ENCODE measurements at places on chromosomes 12 and 14.

GRCh38 chr12:23576372-23576771 lies 373.1 kb downstream of the SOX5 start:
- no peak for DNase-seq

- no peak for DNase-seq
These were observed 113.3 kb upstream of the SOX5 start for GRCh38 chr12:24062642-24063245.

GRCh38 chr14:105043641-105044040 lies 21.6 kb downstream of the GPR132 start:
- DNase-seq: no peak

- no peak for DNase-seq
These were observed 1.4 kb upstream of the HOXC6 start for GRCh38 chr12:54026640-54027441.

DNA sequence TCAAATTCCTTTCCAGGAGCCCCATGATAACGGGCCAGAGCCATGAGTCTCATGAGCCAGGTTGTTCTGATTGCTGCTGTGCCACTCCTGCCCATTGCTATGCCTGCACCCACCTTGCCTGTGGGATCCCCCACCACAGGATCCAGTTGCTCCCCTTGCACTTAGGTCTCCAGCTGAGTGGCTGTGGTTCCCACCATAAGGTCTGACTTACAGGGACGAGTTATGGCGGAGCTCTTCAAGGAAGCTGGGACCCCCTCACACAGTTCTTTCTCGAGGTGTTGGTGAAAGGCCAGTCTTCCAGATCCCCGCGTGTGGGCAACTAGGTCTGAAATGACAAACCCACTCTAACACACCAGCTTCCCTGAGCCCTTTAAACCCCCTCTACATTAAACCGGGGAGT lies 111.9 kb upstream of the C14orf180 start:
- no peak for DNase-seq

GRCh38 chr12:102946042-102946441 lies 11.4 kb upstream of the ASCL1 start:
- DNase-seq: no peak

- DNase-seq: no peak
These were observed 799 bp downstream of the ZNF219 start for GRCh38 chr14:21097636-21098075.

DNA sequence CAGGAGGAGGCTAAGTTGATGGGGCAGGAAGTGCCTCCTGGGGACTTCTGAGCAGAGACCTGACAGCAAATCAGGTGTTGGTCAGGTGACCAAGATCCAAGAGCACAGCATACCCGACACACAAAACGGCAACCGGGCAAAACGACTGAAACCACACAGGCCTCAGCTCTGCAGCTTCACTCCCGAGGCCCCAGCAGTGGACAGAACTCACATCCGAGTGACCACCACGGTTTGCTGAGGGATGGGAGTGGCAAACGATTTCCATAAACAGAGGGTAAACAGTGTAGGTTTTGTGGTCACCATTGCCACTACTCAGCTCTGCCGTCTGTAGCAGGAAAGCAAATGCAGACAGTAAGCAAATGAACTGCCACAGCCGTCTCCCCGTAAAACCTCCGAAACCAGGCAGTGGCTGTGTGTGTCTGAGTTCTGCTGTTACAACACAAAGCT lies 14.4 kb downstream of the CHFR start:
- no peak for DNase-seq

DNA sequence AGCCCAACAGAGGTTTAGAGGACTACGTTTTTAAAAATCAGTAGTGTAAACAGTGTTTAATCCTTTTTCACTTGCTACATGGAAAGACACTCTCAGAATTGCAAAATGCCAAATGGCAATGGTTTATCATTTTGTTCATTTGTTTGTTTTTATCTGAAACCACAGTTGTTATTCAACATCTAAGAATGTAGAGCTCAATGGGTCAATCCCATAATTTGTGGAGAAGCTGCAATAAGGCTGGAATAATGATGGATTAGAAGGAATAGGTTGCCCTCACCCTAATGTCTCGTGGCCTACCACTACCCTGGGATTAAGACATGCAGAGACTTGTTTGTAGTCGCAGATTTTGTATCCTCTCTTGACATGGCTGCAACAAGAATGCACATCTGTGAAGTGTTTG lies 115.7 kb downstream of the LLPH start:
- no peak for DNase-seq

- no peak for DNase-seq
These were observed 113.1 kb downstream of the NCOR2 start for GRCh38 chr12:124454352-124454725.

DNA sequence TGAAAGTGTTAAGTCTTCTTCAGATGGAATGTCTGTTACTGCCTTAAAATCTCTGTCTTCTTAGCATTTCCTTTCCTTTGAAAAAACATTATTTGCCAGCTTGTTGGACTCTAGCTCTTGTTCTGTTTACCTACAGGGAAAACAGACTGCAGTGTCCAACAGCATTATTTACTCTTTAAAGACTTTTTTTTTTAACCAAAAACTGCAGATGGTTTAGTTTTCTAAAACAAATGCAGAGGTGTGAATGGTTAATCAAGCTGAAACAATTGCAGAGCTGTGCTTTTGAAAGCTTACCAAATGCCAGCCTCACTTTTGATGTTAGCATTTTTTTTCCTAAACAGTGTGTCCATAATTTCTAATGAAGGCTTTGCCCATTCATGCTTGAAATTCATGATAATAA lies 323.3 kb downstream of the TMEM117 start:
- DNase-seq: no peak

- no peak for DNase-seq
These were observed 98.1 kb upstream of the FGD4 start for GRCh38 chr12:32301216-32301615.

- DNase-seq: no peak
These were observed 24.5 kb downstream of the ERG28 start for GRCh38 chr14:75636100-75636692.

GRCh38 chr14:30757082-30757481 lies 117.3 kb upstream of the COCH start:
- DNase-seq: no peak

DNA sequence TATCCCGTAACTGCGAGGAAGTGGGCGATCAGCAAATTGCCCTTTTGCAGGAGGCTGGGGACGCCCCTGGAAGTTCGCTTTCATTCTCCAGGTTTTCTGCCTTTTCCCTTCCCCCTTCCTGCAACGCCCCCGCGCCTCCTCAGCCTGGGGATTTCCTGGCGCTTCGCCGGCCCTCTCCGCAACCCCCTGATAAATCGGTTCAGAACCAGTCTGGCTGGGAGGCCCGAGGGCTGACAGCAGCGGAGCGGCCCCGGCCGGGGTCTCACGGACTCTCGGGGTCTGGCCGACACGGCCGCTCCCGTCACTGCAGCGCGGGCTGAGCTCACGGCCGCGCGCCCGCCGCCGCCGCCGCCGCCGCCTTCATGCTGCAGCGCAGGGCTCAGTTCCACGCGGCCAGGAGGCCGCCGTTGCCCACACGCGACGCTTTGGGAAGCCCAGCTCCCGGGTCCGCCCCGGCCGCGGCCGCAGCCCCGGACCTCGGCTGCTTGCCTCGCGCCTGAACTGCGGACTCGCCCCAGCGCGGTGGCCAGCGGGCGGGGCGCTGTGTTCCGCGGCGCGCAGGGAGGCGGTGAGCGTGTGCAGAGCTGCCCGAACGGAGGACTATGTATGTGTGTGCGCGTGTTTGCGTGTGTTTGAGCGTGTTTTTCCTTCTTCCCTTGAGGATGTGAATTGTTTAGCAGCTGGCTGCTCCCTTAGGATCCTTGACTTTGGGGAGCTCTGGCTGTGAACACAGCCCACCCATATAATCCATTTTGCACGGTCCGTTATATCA lies at the start of gene LRFN5:
TSS of gene LRFN5 (plus strand) at position 345 of the 772 bp plus-strand sequence.
- DNase-seq: no peak

- DNase-seq: no peak
These were observed 5.1 kb upstream of the SPATA7 start for GRCh38 chr14:88380405-88380804.

DNA sequence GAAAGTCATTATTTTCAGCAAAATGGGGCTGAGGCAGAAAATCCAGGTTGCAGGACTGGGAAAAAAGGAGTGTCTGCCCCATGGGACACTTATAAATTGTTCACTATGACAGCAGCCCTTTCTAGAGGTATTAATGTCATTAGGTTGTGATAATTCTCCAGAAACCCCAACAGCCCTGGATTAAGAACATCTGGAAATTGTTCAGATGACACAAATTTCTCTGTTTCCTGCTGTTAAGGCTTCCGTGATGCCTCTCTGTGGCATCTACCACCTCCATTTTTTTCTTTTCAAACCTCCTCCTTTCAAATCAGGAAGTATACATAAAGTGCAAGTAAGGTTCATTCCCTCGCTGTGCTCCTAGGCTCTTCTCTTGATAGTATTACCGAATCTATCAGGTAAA lies 25.6 kb downstream of the EGLN3 start:
- DNase-seq: no peak

GRCh38 chr12:9925705-9926393 lies 6.3 kb downstream of the CLEC2A start:
- no peak for DNase-seq

DNA sequence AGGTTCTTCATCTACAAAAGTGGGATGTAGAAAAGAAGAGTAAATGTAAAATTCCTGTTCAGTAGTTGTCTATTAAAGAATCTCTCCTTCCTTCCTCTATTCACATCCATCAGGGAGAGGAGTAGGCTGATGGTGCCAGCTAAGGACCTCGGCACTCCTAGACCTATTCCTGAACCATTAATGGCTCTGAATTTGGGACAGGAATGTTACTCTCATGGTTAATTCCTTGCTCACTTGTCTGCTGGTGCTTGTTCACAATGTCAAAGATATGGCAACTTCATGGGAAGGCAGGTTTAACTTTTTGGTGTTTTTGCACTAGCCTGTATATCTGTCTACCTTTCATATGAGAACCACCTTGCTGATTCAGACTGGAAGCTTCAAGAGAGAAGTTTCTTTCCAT lies 206.6 kb downstream of the DAD1 start:
- DNase-seq: no peak

GRCh38 chr14:55789406-55789805 lies 209.4 kb downstream of the KTN1 start:
- no peak for DNase-seq

GRCh38 chr12:121738340-121738858 lies 25.8 kb downstream of the TMEM120B start:
- no peak for DNase-seq

DNA sequence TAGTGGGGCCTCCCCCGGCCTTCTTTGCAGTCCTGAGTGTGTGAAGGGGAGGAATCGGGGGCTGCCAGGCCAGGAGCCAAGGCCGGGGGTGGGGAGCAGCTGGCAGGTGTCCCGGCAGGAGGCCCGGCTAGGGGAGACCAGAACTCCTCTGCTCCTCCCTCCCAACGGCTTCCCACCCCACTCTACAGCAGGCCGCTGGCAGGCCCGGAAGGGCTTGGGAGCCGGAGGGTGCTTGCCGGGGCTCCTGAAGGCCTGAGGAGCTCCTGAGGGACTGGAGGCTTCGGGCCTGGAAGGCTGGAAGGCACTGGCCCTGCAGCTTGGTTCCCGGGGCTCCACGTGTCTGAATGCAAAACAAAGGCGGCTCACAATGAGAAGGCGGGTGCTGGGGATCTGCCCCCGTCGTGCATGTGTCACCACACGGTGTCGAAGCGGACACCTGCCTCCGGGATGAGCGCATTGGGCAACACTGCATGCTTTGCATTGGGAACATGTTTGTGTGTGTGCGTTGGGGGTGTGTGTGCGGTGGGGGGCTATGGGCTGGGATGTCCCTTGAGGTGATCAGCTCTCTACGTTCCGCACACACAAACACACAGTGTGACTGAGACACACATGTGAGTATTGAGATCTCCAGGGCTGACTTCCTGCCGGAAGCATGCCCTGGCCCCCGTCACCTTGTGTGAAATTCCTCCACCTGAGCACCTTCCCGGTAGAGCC lies 30.9 kb upstream of the ANKRD9 start:
- DNase-seq: no peak

GRCh38 chr14:22996768-22997654 lies 12.9 kb downstream of the C14orf93 start:
- no peak for DNase-seq

- DNase-seq: no peak
These were observed 594.2 kb downstream of the MED13L start for GRCh38 chr12:115683240-115683780.

DNA sequence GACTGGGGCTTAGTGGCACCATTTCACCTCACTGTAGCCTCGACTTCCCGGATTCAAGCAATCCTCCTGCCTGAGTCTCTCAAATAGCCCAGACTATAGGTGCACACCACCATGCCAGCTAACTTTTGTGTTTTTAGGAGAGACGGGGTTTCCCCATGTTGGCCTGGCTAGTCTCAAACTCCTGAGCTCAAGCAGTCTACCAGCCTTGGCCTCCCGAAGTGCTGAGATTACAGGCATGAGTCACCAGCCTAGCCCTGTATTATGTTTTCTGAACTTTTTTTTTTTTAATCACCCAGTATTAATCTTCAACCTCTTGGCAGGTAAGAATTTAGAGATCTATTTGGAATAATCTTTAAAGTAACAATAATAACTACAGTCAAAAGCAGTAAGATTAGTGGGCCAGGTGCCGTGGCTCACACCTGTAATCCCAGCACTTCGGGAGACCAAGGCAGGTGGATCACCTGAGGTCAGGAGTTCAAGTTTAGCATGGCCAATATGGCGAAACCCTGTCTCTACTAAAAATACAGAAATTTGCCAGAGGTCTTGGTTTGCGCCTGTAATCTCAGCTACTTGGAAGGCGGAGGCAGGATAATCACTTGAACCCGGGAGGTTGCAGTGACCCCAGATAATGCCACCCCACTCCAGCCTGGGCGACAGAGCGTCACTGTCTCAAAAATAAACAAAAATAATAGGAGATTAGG lies 8.6 kb downstream of the NANOG start:
- no peak for DNase-seq

DNA sequence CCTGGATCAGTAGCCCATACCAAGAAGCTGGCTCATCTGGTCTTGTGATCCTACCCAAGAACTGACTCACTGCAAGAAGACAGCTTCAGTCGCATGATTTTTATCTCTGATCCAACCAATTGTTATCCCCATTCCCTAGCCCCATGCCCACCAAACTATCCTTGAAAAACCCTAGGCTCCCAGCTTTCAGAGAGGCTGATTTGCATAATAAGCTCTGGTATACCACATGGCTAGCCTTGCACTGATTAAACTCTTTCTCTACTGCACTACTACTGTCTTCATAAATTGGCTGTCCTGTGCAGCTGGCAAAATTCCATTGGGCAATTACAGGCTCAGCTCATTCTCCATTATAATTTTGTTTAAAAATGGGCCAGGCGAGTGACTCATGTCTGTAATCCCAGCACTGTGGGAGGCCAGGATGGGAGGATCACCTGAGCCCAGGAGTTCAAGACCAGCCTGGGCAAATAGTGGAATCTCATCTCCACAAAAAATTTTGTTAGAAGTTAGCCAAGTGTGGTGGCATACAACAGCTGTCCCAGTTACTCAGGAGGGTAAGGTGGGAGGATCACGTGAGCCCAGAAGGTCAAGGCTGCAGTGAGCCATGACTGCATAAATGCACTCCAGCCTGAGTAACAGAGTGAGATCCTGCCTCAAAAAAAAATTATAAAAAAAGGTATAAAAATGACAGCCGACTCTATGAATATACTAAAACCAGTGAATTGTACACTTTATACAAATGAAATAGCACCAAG lies 76.7 kb upstream of the EIF5 start:
- DNase-seq: no peak
